Stimulated activated CD8-positive, alpha-beta memory T cell treated with anti-CD3 and anti-CD28 coated beads, Interleukin-12 subunit alpha, Interleukin-12 subunit beta, amount 100 ng/mL, for 1 hour (primary cell): ENCODE measurements at places on chromosomes 3 and 15.

DNA sequence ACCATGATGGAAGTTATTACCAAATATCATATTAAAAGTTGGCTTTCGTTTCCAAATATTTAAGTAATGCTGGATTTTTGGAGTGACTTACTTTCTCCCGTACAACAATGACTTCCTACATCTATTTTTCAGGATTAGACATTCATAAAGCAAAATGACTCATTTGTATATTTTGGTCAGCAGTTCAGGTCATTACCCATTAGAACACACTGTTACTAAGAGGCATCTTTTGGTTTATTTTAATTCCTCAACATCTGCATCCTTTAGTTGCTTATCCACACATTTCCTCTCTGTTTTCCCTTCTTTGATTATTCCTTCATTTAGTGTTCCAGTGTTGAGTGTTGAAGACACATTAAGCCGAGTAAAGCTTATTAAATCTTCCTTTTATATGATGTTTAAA, 348.2 kb downstream of the NAALADL2 start:
- DNase-seq, result no peak

DNA sequence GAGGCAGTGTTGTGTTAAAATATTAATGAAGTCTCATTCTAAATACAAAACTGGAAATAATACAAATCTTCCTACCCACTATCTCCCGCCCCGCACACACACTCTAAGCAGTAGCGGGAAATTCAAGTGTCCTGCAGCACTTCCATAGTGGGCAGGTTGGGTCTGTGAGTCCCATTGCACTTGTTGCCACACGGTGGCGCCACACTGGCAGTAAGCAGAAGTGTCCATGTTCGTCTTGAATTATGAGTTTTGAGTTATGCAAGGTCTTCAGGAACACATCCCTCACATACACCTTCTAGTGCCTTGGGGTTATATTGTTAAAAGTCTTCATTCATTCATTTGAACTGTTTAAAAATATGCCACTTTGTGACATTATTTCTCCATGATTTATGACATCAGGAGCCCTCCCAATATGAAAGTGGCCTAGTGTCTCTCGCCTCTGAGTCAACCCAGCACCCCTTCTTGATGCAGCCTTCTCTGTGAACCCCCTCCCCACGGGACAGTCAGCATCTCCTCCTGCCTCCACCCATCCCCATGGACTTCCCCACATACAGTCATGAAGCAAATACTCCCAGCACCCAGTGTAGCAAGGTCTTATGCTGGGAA, 17.6 kb upstream of the CCDC174 start:
- DNase-seq, result peak; percentile 27

DNA sequence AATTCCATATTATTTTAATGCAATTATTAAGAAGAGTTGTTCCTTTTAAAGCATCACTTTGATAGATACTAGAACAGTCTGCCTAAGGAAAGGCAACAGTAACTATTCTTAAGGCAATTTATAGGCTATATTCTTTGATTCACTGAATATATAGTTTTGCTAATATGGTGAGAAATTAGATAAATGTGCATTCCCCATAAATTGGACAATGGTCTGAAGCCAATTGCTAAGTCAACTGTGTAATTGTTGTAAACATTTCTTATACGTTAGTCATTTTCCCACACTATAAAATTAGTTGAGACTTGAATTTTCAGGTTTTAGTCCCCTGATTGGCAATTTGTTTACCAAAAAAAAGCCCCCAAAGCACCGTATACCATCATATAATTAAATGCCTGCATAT, 263.0 kb upstream of the NECTIN3 start:
- no peak for DNase-seq

GRCh38 chr3:47863391-47864128, 60.6 kb downstream of the DHX30 start:
- DNase-seq, result no peak

GRCh38 chr3:27244374-27244773, 124.8 kb downstream of the NEK10 start:
- no peak for DNase-seq

- no peak for DNase-seq
These were observed 540.1 kb downstream of the NR2F2 start for GRCh38 chr15:96870580-96870979.

GRCh38 chr3:167691366-167691765, 37.6 kb upstream of the WDR49 start:
- no peak for DNase-seq

DNA sequence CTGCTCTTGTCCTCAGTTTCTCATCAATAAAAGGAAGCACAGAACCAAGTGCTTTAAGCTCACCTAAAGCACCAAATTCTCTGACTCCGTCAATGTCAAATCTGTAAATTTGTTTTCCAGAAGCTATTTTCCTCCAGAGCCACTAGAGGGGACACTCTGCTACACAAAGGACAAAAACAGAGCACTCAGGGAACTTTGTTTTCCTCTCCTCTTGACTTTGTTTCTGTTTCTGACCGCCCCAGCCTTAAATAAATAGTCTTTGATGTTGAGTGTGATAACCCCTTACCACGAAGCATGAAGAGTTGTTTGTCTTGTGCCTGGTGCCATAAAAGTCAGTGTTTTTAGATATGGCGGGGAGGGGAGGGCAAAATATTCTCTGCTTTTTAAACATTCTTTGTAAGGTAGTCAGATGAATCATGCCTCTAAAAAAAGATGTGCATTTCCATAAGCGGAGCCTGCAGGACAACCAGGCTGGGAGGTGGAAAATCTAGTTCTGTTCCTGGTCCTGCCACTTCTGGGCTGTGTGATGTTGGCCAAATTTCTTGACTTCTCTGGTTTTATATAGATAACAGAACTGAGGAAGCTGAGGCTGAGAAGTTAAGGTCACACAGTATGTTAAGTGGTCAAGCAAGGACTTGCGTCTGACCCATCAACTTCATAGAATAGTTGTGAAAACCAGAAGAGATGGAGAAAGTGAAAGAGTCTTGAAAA, 7.3 kb upstream of the ZBTB38 start:
- no peak for DNase-seq

DNA sequence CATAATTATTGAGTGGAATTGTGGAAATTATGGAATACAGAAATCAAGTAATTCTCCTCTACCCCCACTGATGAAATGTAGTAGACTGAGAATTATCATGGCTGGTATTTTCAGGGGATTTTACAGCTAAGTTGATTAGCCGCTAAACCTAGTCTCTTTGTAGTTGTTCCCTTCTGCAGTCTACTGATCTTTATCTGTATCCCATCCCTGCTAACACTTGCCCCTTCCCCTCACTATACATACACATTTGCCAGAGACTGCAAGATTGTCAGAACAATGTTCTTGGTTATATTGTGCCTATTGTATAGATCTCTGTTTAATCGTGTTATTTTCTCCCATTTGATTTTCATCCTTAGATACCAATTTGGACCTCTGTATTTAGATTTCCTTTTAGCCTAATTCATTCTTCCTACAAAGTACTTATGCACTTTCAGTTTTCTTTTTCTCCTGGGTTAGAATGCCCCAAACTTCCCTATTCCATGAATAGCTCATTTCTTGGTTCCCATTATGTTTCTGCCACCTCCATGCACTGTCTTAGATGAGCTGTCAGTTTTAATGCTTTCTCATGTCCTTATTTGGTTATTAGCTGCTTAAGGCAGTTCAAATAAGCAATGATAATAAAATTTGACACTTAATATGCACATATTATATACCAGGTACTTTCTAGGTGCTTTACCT, 86.9 kb downstream of the CDIN1 start:
- no peak for DNase-seq

GRCh38 chr3:69097407-69098086, 12.8 kb downstream of the ARL6IP5 start:
- DNase-seq, result no peak

GRCh38 chr3:3799173-3800079, at the start of gene LRRN1:
Gene LRRN1, plus strand, starts transcription at chr3:3799431. Its CDS starts 45,211 bp downstream, at chr3:3844642.
- DNase-seq, result peak; percentile 33

GRCh38 chr3:56351537-56351936, 116.7 kb downstream of the ERC2 start:
- DNase-seq, result no peak

DNA sequence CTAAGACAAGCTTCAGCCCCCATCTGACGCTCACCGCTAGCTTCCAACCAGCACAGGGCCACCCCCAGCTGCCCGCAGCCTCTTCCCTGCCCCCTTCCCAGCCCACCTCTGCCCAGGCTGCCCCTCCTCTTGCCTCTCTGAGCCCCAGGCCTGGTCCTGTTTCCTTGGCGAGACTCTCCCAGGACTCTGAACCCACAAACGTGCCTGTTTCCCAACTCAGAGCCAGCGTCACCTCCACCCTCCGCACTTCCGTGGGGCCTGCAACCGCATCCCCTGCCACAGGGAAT, 35.0 kb downstream of the ZXDC start:
- no peak for DNase-seq

GRCh38 chr15:77710637-77711036, 77.9 kb upstream of the LINGO1 start:
- DNase-seq, result no peak

GRCh38 chr15:76377217-76377616, 40.6 kb downstream of the ISL2 start:
- DNase-seq, result no peak

GRCh38 chr3:188559072-188559429, 405.1 kb downstream of the LPP start:
- no peak for DNase-seq

DNA sequence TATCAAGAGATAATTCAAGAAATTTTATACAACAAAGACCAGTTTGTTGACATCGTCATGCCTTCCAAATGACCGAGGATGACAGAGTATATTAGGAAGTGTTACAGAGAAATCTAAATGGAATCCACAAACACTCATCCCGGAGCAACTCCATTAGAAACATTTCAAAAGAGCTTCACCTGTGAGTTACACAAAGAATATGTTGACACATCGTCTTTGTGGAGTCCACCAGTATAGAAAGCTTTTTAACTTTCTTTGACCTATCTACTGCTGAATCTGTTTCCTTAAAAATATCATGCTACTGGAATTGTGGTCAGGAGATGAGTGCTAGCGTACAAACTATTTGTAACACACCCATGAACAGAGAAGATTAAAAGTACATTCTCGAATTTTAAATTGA, 130.4 kb downstream of the SUCLG2 start:
- no peak for DNase-seq

GRCh38 chr15:58078591-58078990, 13.1 kb upstream of the ALDH1A2 start:
- no peak for DNase-seq

- no peak for DNase-seq
These were observed 1.4 kb upstream of the GHSR start for GRCh38 chr3:172449466-172450149.

DNA sequence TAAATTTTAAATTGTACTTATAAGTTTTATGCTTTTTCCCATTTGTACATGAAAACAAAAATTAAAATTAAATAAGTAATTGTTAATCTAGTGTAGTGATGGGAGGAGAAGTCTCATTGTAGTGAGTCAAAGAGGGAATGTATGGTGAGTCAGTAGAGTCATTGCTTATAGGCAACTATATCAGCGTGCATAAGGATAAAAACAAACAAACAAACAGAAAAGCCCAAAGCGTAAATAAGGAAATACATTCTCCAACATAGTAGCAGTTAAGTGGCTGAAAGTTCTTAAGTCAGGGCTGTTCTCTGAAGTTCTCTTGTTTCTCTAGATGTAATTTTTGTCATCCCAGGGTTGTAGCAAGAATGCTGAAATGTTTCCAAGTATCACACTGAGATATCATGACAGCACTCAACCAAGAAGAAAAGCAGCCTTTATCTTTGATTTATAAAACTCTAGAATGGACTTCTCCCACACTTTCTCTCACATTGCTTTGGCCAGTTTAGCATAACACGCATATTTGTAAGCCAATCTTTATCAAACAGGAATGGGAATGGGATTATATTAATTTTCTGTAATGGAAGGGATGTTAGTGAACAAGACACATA, 184.1 kb upstream of the TP63 start:
- DNase-seq, result no peak

- DNase-seq, result no peak
These were observed 7.4 kb downstream of the MKRN3 start for GRCh38 chr15:23572844-23573243.

- DNase-seq, result no peak
These were observed 648.9 kb upstream of the GBE1 start for GRCh38 chr3:82410366-82410765.

DNA sequence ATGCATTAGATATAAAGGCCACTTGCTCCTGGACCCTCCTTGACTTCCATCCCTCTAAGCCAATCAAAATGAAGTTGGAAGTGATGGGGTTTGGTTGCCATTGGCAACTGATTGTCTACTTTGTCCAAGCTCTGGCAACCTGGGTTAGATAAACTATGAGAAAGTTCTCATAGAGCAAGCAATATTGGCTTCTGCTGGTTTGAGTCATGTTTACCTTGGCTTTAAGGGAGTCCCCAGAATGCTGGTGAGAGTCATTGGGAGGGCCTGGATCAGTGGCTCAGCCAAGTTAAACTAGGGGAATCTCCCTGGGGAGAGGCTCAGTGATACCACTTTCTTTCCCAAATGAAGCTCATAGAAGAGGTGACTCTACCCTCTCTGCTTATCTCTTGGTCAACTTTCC, 176.3 kb upstream of the ROPN1 start:
- no peak for DNase-seq

DNA sequence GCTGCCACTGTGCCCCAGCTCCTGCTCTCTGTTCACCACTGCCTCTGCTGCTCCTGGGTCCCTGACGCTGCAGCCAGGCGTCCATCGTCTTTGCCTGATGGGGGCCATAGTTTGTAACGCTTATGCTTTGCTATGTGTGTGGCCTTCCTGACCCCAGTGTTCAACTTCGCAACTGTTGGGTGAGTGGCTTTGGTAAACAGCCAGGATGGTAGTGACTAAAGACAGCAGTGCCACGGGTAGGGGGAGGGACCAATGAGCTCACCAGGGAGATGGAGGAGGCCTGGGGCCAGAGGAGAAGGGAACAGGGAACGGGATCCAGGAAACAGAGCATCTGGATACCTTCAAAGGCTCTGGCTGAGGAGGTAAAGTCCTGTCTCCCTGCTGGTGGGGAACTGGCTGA, 75.9 kb upstream of the ALDH1L1 start:
- DNase-seq, result no peak

GRCh38 chr3:46413951-46414350, 6.9 kb downstream of the CCRL2 start:
- DNase-seq, result no peak

GRCh38 chr3:173066044-173067004, 74.7 kb downstream of the SPATA16 start:
- DNase-seq, result no peak

DNA sequence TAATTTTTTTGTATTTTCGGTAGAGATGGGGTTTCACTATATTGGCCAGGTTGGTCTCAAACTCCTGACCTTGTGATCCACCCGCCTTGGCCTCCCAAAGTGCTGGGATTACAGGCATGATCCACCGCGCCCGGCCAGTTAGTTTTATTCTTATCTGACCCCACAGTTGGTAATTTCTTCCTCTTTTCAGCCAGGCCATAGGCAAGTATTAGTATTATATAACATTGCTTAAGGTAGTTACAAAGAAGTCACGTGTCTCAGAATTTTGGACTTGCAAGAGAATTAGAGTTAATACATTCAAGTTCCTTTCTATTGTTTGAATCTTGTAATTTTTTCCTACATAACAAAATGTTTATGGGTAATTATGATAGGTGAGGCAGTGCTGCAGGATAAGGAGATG, 334.8 kb downstream of the LPP start:
- no peak for DNase-seq
